ENCODE measurements at places on chromosomes 4 and X.

DNA sequence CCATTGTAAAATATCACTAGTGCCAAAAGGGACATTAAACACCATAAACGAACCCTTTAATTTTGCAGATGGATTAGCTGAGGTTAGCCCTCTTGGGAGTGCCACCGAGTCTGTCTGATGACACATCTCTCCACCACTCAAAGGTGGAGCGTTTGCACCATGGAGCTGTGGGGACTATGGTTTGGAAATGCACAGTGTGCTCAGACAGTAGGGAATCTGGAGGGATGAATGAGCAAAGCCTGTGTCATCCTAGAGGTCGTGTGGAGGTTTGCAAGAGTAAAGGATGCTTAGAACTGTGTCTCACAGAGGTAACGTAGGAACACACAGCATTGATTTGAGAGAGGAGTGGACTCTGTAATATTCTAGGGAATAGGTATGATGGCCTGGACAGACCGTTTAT, 93.7 kb downstream of the CLNK start:
- DNase-seq: no peak

DNA sequence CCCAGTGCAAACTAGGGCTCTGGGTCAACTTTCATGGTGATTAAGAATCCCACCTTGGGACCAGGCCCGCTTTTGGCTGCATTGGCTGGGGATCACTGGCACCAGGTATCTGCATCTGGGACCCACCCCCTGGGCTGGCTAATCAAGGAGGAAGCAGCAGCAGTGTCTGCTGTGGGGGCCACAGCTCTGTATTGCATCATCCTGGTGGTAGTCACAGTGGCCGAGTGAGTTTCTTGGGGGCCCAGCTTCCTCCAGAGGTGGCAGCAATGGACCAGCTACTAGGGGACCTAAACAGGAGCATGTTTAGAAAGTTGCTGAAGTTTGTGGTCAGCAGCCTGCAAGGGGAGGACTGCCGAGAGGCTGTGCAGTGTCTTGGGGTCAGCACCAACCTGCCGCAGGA, 15.7 kb downstream of the LNX1 start:
- DNase-seq: no peak

DNA sequence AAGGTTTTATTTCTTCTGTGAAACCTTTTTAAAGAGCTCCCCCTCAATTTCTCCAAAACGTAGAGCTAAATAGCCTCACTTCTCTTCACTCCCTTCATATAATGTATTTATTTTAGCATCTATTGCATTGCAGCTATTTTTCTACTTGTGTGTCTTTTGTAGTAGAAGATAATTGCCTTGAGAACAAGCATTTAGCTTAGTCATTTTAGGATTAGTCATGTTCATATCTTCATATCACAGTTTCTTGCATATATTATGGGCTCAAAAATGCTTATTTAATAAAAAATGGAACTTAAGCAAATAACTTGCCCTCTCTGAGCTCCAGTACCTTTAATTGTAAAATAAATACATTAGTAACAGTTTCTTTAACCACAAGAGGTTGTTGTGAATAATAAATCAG, 72.1 kb upstream of the SPANXC start:
- no peak for DNase-seq

- no peak for DNase-seq
Measured at GRCh38 chr4:147175460-147176025, 229.9 kb upstream of the TTC29 start.

- DNase-seq: no peak
Measured at GRCh38 chr4:129532573-129532972, 436.6 kb downstream of the C4orf33 start.

DNA sequence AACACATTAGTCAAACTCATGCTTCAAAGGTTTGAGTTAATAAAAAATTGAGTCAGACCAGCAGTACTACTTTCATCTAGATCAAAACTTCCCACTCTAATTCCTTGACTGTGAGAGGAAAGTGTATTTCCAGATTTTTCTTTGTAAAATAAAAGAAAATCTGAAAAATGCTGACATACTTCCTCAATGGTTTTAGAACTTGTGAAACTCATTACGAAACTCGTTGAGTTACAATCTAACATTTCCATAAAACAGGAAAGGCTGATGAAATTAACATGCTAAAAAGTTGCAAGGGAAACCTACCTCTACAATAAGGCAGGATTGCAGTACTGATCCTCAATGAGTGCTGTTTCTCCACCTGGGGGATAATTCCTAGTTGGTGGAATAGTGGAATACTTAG, 217.8 kb upstream of the HCCS start:
- DNase-seq: no peak

GRCh38 chr4:127601029-127601428, 31.7 kb upstream of the INTU start:
- no peak for DNase-seq

GRCh38 chr4:109390115-109390768, 43.4 kb upstream of the SEC24B start:
- no peak for DNase-seq

All from stimulated activated CD4-positive, alpha-beta T cell treated with anti-CD3 and anti-CD28 coated beads, Interleukin-2, amount 100 ng/mL, for 24 hours (primary cell).